ENCODE measurements at places on chromosomes 5 and 9.

- DNase-seq: no peak
Observed at GRCh38 chr9:69145144-69145715, 28.8 kb upstream of the TJP2 start.

GRCh38 chr5:36712706-36713105, 106.3 kb downstream of the SLC1A3 start:
- DNase-seq: no peak

- no peak for DNase-seq
Observed at GRCh38 chr5:45383985-45384384, 312.2 kb downstream of the HCN1 start.

GRCh38 chr9:38336341-38336740, 56.2 kb upstream of the ALDH1B1 start:
- no peak for DNase-seq

GRCh38 chr9:81879501-81879916, 48.7 kb upstream of the SPATA31D4 start:
- no peak for DNase-seq

DNA sequence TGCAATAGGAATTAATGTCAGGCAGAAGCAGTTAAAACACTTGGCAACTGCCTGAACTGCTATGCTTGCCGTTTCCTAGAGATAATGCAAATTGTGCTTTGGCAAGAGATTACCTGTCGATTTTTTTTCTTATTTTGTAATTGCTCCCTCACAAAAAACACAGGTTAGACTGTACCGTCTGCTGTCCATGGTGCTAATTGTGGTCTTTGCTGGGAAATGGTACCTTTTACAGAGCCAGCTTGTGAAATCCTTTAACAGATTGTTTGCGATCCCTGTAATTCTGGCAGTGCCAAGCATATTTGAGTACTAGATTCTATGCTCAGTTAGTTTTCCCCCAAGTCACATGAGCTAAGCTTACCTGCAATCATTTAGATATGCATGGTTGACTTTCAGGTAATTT, 2125.8 kb upstream of the WWC1 start:
- DNase-seq: no peak

Measured in stimulated activated CD8-positive, alpha-beta memory T cell treated with anti-CD3 and anti-CD28 coated beads, Interleukin-15, amount 100 ng/mL, for 24 hours (primary cell).